Iris pigment epithelial cell (primary cell): ENCODE measurements at places on chromosomes 12 and 14.

- no peak for DNase-seq
These were observed 28.7 kb upstream of the CERS5 start for GRCh38 chr12:50195832-50196231.

DNA sequence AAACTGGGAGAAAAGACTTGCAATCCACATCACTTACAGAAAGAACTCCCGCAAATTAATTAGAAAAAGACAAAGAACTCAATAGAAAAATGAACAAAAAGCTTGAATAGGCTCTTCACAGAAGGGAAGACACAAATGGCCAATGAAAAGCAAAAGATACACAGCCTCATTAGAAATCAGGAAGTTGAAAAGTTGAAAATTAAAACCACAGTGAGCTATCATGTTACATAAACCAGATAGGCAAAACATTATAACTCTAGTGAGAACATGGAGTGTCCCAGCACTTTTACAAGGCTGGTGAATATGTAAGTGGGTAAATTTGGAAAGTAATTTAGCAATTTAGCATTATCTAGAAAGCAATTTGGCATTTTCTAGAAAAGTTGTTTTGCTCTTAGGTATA lies 158.4 kb upstream of the RASSF8 start:
- peak; percentile 66 for DNase-seq

GRCh38 chr14:58501214-58501816 lies 73.8 kb downstream of the KIAA0586 start:
- peak; percentile 87 for DNase-seq

DNA sequence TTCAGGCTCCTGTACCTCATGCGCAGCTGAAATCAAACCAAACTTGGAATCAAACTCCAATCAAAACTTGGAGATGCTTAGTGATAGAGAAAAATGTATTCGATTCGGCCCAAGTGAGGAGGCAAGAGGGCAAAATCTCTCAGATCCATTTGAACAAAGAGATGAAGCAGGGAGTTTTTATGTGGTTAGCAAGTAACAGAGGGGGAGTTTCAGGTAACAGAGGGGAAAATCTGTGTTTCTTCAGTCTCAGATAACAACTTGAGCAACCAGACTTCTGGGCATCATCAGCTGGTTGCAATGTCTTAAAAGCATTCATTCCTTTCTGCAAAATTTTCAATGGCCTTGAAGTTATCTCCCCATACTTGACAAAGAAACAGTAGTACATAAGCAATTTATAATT lies 245.1 kb upstream of the AVPR1A start:
- no peak for DNase-seq

- no peak for DNase-seq
These were observed 1.4 kb downstream of the TMBIM4 start for GRCh38 chr12:66168410-66168809.

GRCh38 chr14:59328454-59328853 lies 136.7 kb downstream of the GPR135 start:
- DNase-seq: no peak

- no peak for DNase-seq
These were observed 12.0 kb downstream of the PNN start for GRCh38 chr14:39186941-39187525.

- DNase-seq: no peak
These were observed 64.6 kb downstream of the SUSD6 start for GRCh38 chr14:69675877-69676416.
